Activated CD8-positive, alpha-beta memory T cell treated with anti-CD3 and anti-CD28 coated beads for 1 hour (primary cell): ENCODE measurements at places on chromosomes 7 and 10.

- DNase-seq = no peak
Observed at GRCh38 chr7:157702311-157703023, 365.7 kb downstream of the DNAJB6 start.

DNA sequence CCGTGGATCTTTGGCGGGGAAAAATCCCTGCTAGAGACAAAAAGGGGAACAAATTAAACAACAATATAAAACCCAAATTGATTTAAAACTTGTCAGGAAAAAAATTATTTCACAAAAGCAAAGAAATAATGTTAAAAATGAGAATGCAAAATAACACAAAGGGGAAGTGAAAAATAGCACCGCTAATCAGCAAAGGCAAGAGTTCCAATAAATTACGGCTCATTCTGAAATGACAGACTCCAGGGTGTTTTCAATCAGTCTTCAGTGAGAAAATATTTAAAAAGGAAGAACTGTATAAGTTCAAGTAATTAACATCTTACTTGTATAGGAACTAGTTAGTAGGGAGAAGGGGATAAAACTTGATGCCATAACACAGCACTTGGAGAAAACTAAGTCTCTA is 336.8 kb downstream of the LRRTM3 start:
- DNase-seq = no peak

GRCh38 chr7:128197589-128197988 is 43.5 kb upstream of the LEP start:
- DNase-seq = no peak

- no peak for DNase-seq
Observed at GRCh38 chr10:7170626-7171322, 240.1 kb downstream of the SFMBT2 start.

- no peak for DNase-seq
Observed at GRCh38 chr10:80201608-80202141, 3.7 kb downstream of the ANXA11 start.

- no peak for DNase-seq
Observed at GRCh38 chr7:74526780-74527179, 73.1 kb downstream of the GTF2IRD1 start.

GRCh38 chr7:129607471-129608120 is 3.9 kb upstream of the NRF1 start:
- no peak for DNase-seq

DNA sequence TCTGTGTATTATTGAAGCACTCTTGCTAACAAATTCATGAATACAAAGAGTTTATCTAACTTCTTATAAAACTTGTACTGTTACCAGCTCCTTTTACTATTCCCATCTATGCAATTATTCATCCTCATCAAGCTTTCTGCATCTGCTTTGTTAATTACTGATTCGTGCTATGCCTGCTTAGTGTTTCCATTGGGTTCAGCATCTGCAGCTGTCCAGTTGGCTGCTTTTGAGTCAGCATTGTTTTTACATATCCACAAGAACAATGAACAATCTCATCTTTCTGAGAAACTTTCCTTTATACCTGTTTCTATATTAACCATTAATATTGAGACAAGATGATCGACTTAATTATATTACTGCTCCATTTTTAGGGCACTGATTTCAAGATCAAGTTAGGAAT is 19.6 kb upstream of the ANLN start:
- DNase-seq = no peak

GRCh38 chr10:80407812-80408241 is 524 bp upstream of the PRXL2A start:
- no peak for DNase-seq

GRCh38 chr7:90709501-90710465 is 113.7 kb downstream of the CDK14 start:
- no peak for DNase-seq

DNA sequence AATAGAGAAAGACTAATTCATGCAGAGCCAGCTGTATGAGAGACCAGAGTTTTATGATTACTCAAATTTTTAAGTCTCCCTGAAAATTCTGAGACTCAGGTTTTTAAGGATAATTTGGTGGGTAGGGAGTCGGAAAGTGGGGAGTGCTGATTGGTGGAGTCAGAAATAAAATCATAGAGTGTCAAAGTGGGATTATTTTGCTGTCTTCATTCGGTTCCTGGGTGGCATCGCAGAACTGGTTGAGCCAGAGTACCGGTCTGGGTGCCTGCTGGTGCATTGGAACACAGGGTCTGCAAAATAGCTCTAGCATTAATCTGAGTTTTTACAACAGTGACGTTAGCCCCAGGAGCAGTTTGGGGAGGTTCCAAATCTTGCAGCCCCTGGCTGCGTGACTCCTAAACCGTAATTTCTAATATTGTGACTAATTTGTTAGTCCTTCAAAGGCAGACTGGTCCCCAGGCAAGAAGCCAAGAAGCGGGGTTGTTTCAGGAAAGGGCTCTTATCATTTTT is 32.4 kb downstream of the GPRIN2 start:
- DNase-seq = no peak

GRCh38 chr7:100886142-100886935 is 3.2 kb downstream of the UFSP1 start:
- no peak for DNase-seq

GRCh38 chr10:75508814-75509306 is 77.4 kb downstream of the LRMDA start:
- DNase-seq = no peak

DNA sequence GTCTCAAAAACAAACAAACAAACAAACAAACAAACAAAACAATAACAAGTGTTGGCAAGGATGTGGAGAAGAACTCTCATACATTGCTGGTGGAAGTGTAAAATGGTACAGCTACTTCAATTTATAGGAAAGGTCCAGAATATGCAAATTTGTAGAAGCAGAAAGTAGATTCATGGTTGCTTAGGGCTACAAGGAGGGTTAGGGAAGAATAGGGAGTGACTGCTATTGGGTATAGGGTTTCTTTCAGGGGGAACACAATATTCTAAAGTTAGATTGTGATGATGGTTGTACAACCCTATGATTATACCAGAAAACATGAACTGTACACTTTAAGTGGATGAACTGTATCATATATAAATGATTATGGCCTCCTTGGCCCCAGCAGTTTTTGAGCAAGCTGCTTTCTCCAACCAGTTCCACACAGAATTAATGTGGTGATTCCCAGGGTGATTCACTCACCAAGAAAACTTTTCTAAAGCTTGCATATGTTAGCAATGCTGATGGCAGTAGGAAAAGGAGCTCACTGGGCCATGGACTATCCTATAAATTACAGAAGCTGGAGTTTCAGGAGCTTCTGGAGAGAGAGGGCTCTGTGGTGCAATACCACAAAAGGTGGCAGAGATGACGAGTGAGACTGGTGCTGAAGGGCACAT is 52.8 kb upstream of the KCNIP2 start:
- no peak for DNase-seq

- DNase-seq = no peak
Observed at GRCh38 chr10:35056133-35056532, 34.0 kb downstream of the CUL2 start.

DNA sequence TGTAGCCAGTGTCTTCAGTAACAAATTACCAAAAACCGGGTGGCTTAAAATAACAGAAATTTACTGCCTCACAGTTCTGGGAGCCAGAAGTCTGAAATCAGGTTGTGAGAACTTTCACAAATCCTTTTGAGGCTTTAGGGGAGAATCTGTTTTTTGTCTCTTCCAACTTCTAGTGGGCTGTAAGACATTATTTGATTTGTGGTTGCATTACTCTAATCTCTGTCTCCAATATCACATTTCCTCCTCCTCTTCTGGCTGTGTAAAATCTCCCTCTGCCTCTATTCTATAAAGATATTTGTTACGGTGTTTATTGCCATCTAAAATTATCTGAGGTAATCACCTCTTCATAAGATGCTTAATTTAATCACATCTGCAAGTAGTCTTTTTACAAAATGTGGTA is 1039.6 kb upstream of the LRRN3 start:
- DNase-seq = no peak

GRCh38 chr7:65239707-65240352 is 133.8 kb upstream of the ZNF92 start:
- no peak for DNase-seq

- no peak for DNase-seq
Observed at GRCh38 chr10:110651044-110651958, 7.2 kb downstream of the RBM20 start.

DNA sequence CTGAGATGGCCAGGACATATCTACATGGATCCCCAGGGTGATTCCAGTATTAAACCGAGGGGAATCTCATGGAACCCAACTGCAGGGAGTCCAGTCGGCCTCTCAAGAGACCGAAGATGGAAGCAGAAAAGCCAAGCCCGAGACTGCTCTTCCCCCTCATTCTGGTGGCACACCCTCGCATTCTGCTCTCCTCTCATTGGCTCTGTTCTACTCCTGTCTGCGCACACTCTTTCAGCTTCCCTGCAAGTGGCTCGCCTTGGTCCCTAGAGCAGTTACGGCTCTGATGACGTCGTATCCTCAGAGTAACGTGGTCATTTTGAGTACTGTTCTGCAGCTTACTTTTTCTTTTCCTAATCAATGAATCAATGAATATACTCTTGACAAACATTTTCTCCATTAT is 72.6 kb upstream of the RHEB start:
- no peak for DNase-seq

GRCh38 chr7:17184805-17185689 is 113.4 kb upstream of the AHR start:
- no peak for DNase-seq

GRCh38 chr10:75166623-75166972 is 44.0 kb upstream of the VDAC2 start:
- no peak for DNase-seq

DNA sequence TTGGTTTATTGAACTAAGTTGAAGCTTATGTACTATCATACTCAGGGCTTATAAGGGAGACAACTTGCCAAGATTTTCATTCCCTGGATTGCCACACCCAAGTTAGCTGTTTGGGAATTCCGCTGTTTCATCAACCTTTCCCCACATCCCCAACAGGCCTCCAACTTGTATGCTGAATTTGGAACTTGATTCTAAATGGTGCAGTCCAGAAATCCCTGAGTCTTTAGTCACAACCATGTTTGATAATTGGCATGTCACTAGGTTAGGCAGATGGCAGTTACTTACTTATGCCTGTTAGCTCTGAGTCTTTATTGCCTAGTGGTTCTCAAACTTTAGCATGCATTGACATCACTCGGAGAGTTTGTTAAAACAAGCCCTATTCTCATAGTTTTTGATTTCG is 135.4 kb upstream of the PRPS1L1 start:
- no peak for DNase-seq

- no peak for DNase-seq
Observed at GRCh38 chr7:81707196-81707595, 62.7 kb downstream of the HGF start.

DNA sequence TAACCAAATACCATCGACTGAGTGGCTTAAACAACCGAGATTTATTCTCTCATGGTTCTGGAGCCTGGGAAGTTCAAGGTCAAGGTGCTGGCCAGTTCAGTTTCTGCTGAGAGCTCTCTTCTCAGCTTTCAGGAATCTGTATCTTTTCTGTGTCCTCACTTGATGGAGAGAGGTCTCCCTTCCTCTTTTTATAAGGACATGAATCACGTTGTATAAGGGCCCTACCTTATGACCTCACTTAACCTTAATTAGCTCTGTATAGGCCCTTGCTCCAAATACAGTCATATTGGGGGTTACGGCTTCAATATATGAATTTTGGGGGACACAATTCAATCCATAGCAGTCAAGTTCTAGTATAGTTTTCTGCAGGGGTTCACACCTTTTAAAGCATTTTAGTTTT is 135.2 kb upstream of the ADO start:
- no peak for DNase-seq

GRCh38 chr7:128020159-128020558 is 11.1 kb downstream of the LRRC4 start:
- no peak for DNase-seq

- no peak for DNase-seq
Observed at GRCh38 chr7:158924956-158925355, 68.6 kb downstream of the DYNC2I1 start.

- no peak for DNase-seq
Observed at GRCh38 chr10:103658049-103658577, 164.6 kb downstream of the NEURL1 start.

- DNase-seq = no peak
Observed at GRCh38 chr10:84456126-84456525, 127.7 kb downstream of the CCSER2 start.

GRCh38 chr10:70600512-70601395 is 1.8 kb downstream of the PRF1 start:
- DNase-seq = no peak

- no peak for DNase-seq
Observed at GRCh38 chr10:47370878-47371277, 13.2 kb downstream of the ZNF488 start.

DNA sequence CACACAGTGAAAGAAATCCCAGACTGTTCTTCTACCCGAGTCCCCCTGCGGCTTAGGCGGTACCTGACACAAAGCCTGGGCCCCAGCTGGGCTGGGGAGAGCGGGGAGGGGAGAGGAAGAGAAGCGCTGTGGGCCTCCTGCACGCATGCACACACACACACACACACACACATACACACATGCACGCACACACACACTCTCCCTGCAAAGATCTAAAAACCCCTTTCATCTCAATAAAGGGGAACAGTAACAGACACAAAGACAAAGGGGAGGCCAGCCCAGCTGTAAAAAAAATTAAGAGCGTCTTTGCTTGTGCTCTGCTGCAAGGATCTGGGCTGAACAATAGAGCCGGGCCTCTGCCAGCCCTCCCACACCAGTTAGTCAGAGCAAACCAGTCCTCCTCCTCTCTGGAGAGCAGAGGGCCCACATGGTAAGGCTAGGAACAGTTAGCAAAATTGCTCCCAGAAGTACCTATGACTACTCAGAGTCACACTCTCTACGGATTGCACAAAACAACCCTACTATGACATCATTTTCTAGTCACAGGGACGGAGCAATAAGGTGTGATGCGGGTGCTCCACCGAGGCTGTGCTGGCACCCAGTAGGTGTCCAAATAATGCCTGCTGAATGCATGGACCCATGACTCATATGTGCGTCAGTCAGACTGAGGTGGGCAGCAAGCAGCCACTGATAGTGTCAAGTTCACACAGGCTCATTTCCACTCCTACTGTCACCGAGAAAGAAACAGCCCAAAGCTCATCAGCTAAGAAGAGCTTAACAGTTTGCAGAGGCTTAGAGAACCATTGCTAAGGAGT is 9.2 kb downstream of the ITPRIP start:
- DNase-seq = peak; percentile 27

- peak; percentile 11 for DNase-seq
Observed at GRCh38 chr10:5888843-5889623, 660 bp downstream of the ANKRD16 start.

GRCh38 chr7:139855498-139856270 is 26.6 kb downstream of the TBXAS1 start:
- no peak for DNase-seq

GRCh38 chr10:18140149-18140956 is at the start of gene CACNB2:
CACNB2 (plus strand) TSS chr10:18140424.
- DNase-seq = no peak

DNA sequence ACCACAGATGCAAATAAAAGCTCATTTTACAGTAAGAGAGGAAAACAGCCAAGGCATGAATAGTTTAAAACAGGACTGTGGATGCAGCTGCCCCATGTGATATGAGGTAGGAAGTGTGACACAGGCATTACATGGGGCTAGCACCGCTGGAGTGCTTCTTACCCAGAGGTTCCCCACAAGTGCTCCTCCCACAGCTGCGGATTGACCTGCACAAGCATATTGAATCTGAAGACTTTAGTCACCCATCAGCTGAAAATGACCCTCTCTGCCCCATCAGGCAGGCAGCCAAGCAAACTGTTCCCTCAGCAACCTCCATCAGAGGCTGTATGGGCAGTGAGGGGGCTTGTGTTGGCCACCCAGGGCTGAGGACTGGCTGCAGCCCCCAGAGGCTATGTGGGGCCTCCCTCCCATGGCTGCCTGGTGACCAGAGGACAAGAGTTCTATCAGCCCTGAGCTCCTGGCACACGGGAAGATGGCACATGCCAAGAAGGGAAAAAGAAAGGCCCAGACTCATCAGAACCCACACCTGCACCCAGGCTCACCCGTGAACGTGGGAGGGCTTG is 98.7 kb downstream of the TCERG1L start:
- DNase-seq = no peak
